MCF 10A (cell line): ENCODE measurements at places on chromosomes 12 and 14. TPM values are rescaled to one million over a fixed set of nuclear protein-coding genes. Genes with fewer than 3 reads are reported as not detected.

Gene PRH2
- total RNA-seq, result not detected in 2 replicates

Gene GOLT1B
- 58.6 and 80.7 TPM in 2 replicates for total RNA-seq

- DNase-seq, result no peak
Measured at GRCh38 chr14:91412939-91413338, 4.7 kb downstream of the CCDC88C start.

DNA sequence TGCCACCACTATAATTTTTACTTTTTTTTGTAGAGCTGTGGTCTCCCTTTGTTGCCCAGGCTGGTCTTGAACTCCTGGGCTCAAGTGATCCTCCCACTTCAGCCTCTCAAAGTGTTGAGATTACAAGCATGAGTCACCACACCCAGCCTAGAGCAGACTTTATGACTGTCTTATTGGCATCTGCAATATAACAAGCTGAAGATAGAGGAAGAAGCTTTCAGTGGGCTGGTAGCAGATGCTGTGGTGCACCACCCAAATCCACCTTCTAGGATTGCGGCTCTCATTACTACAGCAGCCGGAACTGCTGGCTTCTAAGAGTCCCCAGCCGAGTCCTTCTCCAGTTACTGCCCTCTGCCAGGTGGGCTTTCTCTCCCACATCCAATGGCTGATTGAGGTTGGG, 7.6 kb upstream of the STK38L start:
- DNase-seq, result no peak

Gene ENDOU
- not detected in 2 replicates for total RNA-seq

Gene POTEG
- total RNA-seq, result not detected in 2 replicates

GRCh38 chr14:77325746-77326094, 4.9 kb downstream of the GSTZ1 start:
- no peak for DNase-seq

Gene SLCO1B1
- total RNA-seq, result not detected in 2 replicates

DNA sequence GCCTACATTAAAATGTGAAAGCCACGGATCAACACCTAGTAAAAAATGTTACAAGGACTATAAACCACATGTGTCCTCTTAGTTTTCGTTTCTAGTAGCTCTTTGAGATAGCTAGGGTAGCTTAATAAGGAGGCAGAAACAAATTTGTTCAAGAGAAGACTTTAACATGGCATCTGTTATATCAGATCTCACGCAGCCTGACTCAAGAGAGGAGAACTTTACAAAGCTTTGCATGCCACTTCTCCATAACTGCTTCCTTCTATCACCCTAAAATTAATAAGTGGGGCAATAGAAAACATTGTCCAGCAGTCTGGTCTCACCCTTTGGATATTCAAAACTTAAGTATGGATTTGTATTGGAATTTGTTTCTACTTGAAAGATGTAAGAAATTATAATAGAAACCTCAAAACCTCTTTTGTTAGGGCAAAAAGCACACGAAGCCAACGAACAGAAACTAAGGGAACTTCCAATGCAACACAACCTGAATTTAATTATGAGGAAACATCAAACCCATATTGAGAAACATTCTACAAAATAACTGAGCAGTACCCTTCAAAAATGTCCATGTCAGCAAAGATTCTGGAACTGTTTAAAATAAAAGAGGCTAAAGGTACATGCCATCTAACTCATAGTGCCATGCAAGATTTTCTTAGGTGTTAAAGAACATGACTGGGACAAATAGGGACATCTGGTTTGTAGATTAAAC, 194.8 kb downstream of the LRIG3 start:
- DNase-seq, result no peak

- no peak for DNase-seq
Measured at GRCh38 chr12:69756088-69756755, 17.6 kb downstream of the RAB3IP start.

Gene OR6C2
- total RNA-seq, result not detected in 2 replicates

GRCh38 chr12:3034067-3034750, 43.0 kb upstream of the TSPAN9 start:
- DNase-seq, result peak; percentile 59

DNA sequence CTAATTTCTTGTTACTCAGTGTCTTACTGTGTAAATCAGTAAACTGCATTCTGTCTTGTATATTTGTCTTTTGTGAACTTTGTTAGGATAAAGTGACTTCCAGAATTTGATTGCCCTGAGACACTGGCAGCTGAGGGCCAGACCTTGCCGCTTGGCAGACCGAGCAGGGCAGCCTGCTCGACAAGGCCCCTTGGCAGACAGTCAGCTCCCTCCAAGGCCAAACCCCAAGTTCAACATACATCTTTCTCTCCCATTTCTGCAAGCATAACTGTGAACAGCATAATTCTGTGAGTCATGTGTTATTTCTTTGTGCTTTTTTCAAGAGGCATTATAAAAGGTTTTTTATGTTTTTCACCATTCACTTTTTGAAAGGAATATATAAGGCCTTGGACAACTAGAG, 39.2 kb upstream of the BMAL2 start:
- DNase-seq, result no peak

Gene GNB3
- 0.47 TPM in 1 of 2 replicates, not detected in the other for total RNA-seq
